ENCODE measurements at places on chromosomes 5 and 9.

- peak; percentile 40 for DNase-seq
Measured at GRCh38 chr9:78713614-78714405, 416.9 kb downstream of the PSAT1 start.

DNA sequence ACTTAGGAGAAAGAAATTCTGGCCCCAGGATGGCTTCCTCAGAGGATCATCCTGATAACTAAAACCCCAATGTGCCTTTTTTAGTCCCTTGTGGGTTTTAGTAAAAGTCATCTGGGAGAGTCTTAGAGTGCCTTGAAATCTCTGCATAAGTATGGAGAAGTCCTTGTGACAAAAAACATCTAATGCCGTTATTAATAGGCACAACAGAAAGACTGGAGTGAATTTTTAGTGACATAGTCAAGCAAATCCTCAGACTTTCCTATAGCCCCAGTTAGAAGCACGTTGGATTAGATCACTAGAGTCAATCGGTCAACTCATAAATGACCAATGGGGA is 108.2 kb upstream of the MPDZ start:
- DNase-seq: no peak

DNA sequence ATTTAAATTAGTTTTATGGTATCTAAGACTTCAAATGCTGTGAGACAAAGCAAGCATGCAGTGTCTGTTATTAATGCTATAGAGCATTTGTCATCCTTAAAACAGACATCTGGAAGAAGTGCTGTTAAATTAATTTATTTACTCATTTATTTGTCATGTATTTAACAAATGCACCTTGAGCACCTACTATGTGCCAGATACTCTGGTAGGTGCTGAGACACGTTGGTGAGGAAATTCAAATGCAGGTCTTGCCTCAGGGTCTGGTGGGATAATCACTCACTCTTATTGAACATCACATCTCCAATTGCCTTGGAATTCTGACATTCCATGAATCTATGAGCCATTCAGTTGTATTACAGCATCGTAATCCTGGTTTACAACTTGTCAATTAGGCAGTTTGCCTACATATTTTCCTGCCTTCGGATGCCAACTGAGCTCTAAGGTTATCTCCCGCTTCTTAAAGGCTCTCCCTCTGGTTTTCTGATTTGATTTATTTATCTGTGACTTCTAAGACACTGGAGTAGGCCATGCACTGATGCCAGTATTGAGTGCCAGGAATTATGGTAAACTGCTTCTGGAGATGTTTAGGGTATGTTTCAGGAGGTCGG is 56.0 kb upstream of the RPS23 start:
- no peak for DNase-seq

- DNase-seq: no peak
Measured at GRCh38 chr5:179323026-179323870, 22.0 kb downstream of the ADAMTS2 start.

GRCh38 chr9:12956261-12956660 is 181.4 kb downstream of the LURAP1L start:
- no peak for DNase-seq

GRCh38 chr5:83475935-83476814 is 4.6 kb downstream of the VCAN start:
- DNase-seq: peak; percentile 16

- DNase-seq: no peak
Measured at GRCh38 chr9:123796094-123796493, 133.8 kb downstream of the DENND1A start.

DNA sequence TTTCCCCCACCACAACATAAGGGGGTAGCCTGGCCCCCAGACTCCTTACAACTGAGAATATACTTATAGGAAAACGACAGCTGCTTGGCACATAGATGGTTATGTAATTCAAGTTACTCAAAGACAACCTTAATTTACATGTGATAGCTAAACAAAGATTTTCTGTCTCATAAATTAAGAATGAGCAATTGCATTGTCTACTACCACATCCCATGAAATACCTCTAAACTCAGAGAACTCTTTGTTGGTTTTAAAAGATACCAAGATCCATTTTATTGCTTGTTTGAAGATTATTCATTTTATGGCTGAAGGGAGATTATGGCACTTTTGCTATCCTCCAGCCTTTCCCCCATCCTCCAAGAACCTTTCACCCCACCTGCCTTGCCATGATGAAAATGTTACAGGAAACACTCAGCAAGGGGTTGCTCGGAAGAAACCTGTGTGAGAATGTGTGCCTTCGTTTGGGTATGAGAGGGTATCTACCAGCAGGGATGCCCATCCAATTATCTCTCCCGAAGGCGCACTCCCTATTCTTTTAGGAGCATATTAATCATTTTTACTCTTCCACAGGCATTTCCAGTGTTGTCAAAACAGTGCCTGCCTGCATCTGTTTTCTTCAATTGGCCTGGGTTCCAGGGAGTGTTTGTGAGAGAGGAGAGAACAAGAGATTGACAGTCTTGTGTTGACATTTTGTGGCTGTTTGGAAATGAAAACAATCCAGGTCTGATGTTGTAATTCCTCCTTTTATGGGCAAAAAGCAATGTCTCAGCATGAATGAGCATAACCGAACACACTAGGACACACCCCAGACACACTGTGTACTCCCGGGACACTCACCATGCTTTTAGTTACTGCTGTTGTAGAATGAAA is 208.0 kb upstream of the ANKRD55 start:
- peak; percentile 53 for DNase-seq

DNA sequence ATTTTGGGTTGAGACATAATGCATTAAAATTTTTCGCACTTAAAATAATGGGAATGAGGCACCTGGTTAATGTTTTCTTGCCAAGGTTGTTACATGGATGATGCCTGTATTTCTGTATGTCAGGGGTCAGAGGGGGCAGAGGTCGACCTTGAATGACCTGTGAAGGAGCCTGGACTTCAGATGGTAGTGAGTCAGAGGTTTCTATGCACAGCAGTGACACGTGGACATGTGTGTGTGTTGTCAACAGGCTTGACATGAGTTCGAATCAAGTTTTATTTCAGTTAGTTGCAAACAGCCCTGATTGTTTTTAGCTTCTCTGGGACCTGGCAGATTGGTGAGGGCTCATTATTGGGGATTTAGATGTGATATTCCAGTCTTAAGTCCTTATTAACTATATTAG is 3.6 kb downstream of the IL5 start:
- DNase-seq: no peak

- no peak for DNase-seq
Measured at GRCh38 chr5:172782169-172783039, 11.4 kb upstream of the DUSP1 start.

- no peak for DNase-seq
Measured at GRCh38 chr5:132291026-132291425, 3.2 kb upstream of the SLC22A4 start.

GRCh38 chr5:133729800-133730199 is 117.5 kb upstream of the FSTL4 start:
- no peak for DNase-seq

DNA sequence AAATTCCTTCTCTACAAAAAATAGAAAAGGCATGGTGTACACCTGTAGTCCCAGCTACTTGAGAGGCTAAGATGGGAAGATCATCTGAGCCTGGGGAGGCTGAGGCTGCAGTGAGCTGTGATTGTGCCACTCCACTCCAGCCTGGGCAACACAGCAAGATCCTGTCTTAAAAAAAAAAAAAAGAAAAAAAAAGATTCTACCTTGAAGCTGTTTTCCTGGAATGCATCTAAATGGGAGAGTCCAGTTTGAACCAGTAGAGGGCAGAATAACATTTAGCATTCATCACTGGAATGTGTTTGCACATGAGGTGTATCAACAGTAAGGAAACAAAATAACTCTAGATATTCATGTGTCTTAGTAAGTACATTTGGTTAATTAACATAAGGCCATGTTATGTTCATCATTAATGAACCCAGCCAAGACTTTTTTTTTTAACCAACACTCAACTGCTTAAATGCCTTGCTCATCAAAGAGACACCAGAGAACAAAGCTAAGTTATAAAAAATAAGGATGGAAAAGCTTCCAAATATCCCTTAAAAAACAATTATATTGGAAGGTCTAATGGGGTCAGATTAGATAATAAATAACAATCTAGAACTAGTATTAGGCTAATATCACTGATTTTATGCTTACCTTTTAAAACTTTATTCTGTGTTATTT is 16.1 kb downstream of the IFNE start:
- peak; percentile 75 for DNase-seq

GRCh38 chr9:96279932-96280331 is 22.0 kb downstream of the HSD17B3 start:
- no peak for DNase-seq

DNA sequence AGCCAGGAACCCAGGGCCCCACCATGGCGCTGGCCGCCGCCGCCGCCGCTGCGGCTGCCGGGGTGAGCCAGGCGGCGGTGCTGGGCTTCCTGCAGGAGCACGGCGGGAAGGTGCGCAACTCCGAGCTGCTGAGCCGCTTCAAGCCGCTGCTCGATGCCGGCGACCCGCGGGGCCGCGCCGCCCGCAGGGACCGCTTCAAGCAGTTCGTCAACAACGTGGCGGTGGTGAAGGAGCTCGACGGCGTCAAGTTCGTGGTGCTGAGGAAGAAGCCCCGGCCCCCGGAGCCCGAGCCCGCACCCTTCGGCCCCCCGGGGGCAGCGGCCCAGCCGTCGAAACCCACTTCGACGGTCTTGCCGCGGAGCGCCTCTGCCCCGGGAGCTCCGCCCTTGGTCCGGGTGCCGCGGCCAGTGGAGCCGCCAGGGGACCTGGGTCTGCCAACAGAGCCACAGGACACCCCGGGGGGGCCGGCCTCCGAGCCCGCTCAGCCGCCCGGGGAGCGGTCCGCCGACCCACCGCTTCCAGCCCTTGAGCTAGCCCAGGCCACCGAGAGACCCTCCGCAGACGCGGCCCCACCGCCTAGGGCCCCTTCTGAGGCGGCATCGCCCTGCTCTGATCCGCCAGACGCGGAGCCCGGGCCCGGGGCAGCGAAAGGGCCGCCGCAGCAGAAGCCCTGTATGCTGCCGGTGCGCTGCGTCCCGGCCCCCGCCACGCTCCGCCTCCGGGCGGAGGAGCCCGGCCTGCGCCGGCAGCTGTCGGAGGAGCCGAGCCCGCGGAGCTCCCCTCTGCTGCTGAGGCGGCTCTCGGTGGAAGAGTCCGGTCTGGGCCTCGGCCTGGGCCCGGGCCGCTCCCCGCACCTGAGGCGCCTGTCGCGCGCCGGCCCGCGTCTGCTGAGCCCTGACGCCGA is 749 bp downstream of the SOWAHA start:
- DNase-seq: peak; percentile 50
